ENCODE measurements at places on chromosomes 3 and 15.

- no peak for DNase-seq
These were observed 177.7 kb downstream of the ISL2 start for GRCh38 chr15:76514282-76514681.

- DNase-seq = no peak
These were observed 863.2 kb downstream of the TUSC7 start for GRCh38 chr3:117572786-117573185.

- no peak for DNase-seq
These were observed 67.1 kb downstream of the ATP2B2 start for GRCh38 chr3:10437995-10438901.

GRCh38 chr3:87793337-87793877 is 265.4 kb downstream of the CGGBP1 start:
- DNase-seq = no peak

DNA sequence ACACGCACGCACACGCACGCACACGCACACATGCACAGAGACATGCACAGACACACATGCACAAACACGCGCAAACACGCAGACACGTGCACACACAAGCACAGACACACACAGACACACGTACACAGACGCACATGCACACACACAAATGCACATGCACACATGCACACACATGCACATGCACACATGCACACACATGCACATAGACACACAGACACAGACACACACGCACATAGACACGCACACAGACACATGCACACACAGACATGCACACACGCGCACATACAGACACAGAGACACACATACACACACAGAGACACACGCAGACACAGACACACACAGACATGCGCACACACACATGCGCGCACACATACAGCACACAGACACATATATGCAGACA is 26.4 kb upstream of the PIGZ start:
- DNase-seq = no peak

DNA sequence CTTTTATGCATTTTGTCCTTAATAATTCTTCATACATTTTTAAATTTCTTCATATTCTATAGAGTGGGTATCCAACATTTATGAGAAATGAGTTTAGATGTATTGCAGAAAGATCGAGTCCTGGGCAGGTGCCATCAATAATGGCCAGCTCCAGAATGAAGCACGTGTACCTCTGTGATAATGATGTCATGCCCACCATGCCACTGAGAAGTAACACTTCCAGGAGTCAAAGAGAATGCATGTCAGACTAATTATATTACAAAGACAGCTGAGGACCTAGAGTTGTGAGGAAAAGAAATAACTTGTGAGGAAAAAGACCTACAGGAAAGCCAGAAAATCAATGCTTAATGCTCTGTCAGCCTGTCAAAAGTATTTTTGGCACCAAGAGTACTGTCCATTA is 157.4 kb upstream of the P2RY1 start:
- DNase-seq = no peak

DNA sequence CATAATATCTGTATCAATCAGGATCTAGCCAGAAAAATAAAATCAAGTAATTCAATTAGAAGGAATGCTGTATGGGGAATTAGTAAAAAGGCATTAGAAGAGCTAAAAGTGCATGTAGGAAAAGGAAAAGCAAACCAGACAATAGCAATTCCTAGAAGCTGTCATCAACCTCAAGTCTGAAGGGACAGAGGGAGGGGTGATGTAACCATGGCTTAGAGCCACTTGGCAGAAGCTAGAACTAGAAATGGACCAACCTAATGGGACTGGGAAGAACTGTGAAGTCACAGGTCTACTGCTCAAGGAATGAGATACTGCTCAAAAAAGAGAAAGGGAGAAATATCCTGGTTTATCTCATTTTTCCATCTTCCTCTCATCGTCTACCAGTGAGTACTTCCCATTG is 590.7 kb upstream of the SGO1 start:
- no peak for DNase-seq

GRCh38 chr3:12356996-12357395 is 68.1 kb downstream of the PPARG start:
- DNase-seq = no peak

DNA sequence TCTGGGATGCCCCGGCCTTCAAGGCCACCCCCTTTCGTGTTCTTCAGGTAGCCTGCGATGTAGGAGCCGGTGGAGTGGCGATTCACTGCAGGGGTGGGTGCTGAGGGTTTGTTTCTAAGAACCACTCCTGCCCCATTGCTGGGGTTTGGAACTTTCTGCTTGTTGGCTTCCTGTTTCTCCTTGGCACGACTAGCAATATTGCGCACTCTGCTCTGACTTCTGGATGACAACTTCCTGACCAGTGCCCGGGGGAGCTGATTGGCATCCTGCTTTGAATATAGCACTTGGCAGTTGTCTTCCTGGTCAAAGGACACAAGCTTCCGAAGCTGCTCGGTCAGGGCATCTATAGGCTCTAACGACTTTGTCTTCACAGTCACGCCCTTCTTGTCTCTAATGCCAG is 187.6 kb upstream of the STRIT1 start:
- no peak for DNase-seq

DNA sequence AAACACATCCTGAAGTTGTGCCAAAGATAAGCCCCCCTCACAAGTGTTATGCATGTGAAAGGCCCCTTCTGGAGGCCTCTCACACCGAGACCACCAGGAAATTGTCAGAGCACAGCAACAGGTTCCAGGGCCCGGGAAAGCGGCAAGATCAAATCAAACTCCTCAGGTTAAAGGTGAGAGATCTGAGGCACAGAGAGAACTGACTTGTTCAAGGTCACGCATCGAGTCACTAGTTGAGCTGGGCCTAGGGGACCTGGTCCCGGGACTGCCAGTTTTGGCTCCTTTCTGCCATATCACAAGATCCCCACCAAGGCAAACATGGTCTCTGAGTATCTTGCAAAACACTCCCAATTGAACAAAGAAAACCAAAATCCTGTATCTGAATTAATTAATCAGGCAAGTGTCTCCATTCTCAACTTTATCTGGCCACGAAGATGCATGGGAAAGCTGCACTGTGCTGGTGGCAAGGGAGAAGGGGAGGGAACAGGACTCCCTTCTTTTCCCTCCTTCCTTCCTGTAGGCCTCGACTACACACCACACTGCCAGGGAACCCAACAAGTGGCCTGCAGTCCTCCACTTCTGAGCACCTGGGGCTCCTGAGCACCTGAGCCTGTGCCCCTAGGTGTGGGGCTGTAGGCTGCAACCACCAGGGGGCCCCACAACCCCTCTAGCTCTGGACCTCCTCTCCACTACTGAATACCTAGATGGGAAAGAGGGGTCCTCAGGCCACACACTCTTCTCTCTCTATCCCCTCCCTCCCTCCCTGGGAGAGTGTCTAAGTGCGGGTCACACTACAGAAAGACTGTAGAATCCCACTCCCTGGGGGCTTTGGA is 37.3 kb downstream of the ANP32A start:
- DNase-seq = peak; percentile 42

- no peak for DNase-seq
These were observed 253.7 kb downstream of the PLCL2 start for GRCh38 chr3:17138246-17139039.

GRCh38 chr3:37444696-37445095 is 270.3 kb upstream of the LRRFIP2 start:
- DNase-seq = no peak

- no peak for DNase-seq
These were observed 94.0 kb upstream of the LRRN1 start for GRCh38 chr3:3705090-3705775.

GRCh38 chr15:91253605-91254004 is 153.5 kb downstream of the SV2B start:
- no peak for DNase-seq

GRCh38 chr15:27182561-27183110 is 211.7 kb downstream of the GABRG3 start:
- no peak for DNase-seq

DNA sequence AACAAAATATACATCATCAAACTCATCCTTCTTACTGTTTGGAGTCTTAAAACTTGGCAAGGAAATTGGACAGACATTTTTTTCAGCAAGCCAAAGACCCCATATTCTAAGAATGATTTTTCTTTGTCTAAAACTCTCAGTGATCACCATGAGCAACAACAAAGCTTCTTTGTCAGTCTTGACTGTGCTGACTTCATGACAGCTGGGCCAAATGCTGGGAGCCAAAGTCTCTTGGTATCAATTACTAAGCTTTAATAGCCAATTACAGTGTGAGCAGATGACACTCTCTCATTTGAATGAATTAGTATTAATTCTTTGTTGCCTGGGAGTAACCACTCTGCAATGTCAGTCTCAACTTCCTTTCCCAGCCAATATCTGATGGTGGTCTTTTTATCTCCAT is 48.1 kb upstream of the GK5 start:
- no peak for DNase-seq

GRCh38 chr15:71632576-71633195 is 177.7 kb upstream of the NR2E3 start:
- DNase-seq = no peak

- DNase-seq = no peak
These were observed 98.4 kb downstream of the VGLL4 start for GRCh38 chr3:11545186-11545851.

DNA sequence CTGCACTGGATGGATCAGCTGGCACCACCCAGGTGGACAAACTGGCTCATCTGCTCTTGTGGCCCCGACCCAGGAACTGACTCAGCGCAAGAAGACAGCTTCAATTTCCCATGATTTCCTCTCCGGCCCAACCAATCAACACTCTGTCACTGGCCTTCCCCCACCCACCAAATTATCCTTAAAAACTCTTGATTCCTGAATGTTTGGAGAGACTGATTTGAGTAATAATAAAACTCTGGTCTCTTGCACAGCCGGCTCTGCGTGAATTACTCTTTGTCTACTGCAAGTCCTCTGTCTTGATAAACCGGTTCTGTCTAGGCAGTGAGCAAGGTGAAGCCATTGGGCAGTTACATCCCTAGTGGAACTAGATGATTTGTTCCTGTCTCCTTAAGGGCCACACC is 16.1 kb downstream of the BDH1 start:
- no peak for DNase-seq

GRCh38 chr3:72327008-72327407 is 521.2 kb downstream of the SHQ1 start:
- DNase-seq = no peak

GRCh38 chr3:105755121-105755886 is 113.5 kb downstream of the CBLB start:
- no peak for DNase-seq
